Glomerular endothelial cell (primary cell): ENCODE measurements at places on chromosomes 3 and 15.

- no peak for DNase-seq
Measured at GRCh38 chr15:75551091-75551490, 28.0 kb downstream of the PTPN9 start.

- no peak for DNase-seq
Measured at GRCh38 chr15:70210528-70210927, 112.8 kb upstream of the TLE3 start.

GRCh38 chr3:40574661-40575060, 49.9 kb downstream of the ZNF621 start:
- no peak for DNase-seq

GRCh38 chr3:161265916-161266571, 44.9 kb downstream of the NMD3 start:
- DNase-seq, result no peak

DNA sequence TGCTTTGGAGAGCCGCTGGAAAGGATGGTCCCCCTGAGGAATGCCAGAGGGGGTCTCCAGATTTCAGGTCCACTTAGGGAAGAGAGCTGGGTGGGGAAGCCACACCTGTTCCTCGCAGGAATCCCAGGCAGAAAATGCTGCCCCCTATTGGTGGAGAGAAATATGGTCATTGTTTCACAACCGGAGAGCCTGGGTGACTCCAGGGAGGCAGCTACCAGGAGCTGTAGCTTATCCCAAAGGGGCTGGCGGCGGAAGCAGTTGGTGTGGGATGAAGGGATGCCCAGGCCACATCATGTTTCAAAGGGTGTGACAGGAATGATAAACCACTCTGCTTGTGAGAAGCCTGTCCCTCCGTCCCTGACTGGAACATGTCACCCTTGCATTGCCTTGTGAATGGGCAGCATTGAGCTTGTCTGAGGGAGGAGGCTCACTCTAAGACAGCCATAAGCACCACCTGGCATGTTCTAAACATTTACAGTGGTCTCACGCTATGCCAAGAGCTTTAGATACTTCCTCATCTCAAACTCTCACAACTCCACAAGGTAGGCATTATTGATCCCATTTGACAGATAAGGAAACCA, 34.5 kb downstream of the POMGNT2 start:
- DNase-seq, result no peak

GRCh38 chr3:46427916-46428833, 21.1 kb downstream of the CCRL2 start:
- DNase-seq, result no peak

- no peak for DNase-seq
Measured at GRCh38 chr3:193788189-193788991, 195.4 kb downstream of the OPA1 start.

GRCh38 chr15:68405378-68406250, 26.3 kb downstream of the ITGA11 start:
- no peak for DNase-seq

GRCh38 chr3:143935678-143936077, 35.9 kb upstream of the DIPK2A start:
- no peak for DNase-seq

- DNase-seq, result no peak
Measured at GRCh38 chr3:6301626-6302025, 559.3 kb upstream of the GRM7 start.

DNA sequence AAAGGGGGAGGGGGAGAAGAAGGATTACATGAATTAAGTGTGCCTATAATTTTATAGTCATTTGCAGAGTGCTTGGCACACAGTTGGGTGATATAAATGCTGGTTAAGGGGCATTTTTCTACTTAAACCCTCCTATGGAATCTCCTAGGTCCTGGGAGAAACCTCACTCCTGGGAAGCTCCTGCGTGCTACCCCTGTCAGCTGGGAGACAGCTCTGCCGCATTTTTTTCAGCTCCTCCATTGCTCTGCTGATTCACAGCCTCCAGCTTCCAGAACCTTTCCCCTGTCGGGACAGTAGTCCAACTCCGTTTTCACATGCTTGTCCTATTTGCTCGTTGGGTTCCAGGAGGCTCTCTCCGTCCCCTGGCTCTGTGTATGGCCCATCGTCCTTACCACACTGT, 59.2 kb downstream of the CHRD start:
- DNase-seq, result no peak

GRCh38 chr3:21750831-21751391, at the start of gene ZNF385D:
ZNF385D (minus strand) TSS chr3:21751210; CDS start chr3:21750916, 294 bp downstream.
- DNase-seq, result no peak

DNA sequence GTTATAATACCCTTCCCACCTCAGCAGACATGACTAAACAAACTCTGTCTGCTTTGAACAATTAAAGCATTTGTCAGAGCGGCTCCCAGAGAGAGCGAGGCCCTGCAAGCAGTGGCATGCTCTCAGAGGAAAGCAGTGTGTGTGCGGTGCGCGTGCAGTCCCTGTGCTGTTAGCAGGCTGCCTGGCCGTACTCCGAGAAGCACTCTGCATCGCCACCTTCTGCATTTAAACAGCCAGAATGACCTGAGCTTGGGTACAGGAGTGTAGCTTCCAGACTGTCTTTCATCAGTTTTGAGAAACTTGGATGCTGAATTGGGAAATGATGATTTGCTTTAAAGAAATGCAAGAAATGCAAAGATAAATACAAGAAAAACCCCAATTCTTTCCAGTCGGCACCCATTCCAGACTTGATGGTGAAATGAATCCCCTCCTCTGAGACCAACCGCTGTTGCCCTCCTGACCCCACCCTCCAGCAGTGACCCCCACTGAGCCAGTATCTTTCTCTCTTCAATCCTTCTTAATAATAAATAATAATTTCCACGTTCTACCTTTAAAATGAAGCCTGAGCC, 113.5 kb downstream of the VGLL4 start:
- no peak for DNase-seq

- no peak for DNase-seq
Measured at GRCh38 chr15:65355173-65355987, 22.4 kb downstream of the IGDCC3 start.
